ENCODE measurements at places on chromosomes 1 and 21.

DNA sequence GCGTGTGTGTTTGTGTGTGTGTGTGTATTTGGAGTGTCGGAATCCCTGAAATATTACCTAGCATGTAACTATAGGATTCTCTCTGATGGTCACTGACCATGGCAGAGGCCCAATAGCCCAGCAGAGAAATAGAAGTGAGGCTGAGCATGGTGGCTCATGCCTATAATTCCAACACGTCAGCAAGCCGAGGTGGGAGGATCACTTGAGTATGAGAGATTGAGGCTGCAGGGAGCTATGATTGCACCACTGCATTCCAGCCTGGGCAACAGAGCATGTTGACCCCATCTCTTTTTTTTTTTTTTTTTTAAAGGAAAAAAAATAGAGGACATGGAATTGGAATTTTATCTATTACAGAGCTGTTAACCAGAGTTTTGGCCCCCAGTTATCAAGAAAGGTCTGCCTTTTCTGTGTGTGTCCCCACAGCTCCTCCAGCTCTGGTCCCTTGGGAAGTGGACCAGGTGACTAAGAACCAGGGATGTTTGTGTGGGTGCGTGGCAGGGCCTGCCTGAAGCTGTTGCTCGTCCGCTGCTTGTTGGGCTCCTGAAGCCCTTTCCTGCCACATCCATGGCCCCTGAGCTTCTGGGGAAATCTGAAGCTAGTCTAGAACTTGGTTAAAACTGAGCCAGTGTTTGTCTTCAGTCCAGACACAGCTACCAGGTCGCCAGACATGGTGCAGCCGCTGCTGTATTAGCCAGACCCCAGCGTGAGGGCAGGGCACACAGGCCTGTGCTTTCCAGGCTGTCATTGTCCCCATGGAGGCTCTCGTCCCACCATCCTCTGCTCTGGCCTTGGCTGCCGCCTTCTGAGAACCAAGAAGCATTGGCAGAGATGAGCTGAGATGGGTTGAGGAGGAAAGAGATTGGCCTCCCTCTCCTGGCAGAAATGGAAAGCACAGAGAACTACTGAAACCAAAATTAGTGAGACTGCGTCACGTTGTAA lies 25.5 kb downstream of the CAPN9 start:
- DNase-seq = no peak

GRCh38 chr1:220243947-220244346 lies 28.3 kb downstream of the RAB3GAP2 start:
- DNase-seq = no peak

DNA sequence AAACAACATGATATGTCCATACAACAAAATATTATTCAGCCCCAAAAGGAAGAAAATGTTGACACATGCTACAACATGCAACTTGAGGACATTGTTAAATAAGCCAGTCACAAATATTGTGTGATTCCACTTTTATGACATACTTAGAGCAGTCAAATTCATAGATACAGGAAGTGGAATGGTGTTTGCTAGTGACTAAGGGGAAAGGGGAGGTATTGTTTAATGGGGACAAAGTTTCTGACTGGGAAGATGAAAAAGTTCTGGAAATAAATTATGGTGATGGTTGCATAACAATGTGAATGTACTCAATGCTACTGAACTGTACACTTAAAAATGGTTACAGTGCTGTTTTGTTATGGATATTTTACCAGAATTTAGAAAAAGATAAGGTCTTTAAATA lies 77.7 kb downstream of the RHOU start:
- DNase-seq = no peak

GRCh38 chr1:26991310-26992116 lies 2.0 kb upstream of the TRNP1 start:
- no peak for DNase-seq

- no peak for DNase-seq
These were observed 20.8 kb downstream of the TSEN15 start for GRCh38 chr1:184072376-184072775.

- no peak for DNase-seq
These were observed 2.6 kb downstream of the DLGAP3 start for GRCh38 chr1:34926894-34927293.

DNA sequence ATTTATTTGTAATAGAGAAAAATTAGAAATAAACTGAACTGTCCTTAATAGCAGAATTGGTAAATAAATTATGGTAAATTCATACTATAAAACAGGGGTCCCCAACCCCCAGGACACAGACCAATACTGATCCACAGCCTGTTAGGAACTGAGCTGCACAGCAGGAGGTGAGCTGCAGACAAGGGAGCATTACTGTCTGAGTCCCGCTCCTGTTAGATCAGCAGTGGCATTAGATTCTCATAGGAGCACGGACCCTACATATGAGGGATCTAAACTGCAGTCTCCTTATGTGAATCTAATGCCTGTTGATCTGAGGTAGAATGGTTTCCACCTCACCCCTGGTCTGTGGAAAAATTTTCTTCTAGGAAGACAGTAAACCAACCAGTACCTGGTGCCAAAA lies 7.5 kb downstream of the WDR47 start:
- no peak for DNase-seq

GRCh38 chr21:17513214-17514123 lies 626 bp downstream of the CXADR start:
- peak; percentile 20 for DNase-seq

DNA sequence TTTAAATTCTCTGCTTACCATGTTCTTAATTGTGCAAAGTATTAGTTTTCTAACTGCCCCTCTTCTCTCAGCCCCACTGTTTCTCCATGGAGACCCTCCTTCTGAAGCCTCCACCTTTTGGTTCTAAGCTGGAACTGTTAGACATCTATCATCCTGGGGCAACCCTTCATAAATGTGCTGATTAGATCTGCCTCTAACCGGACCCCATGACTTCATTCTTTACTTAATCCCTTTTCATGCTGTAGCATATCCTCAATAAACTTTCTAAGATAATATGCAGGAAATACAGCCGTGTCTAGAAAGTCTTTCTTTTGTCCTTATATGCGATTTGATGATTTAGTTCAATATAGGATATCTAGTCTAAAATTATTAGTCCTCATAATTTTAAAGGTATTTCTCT lies 1020.1 kb downstream of the ADGRL2 start:
- no peak for DNase-seq

GRCh38 chr21:20419772-20420171 lies 578.4 kb upstream of the NCAM2 start:
- DNase-seq = no peak

DNA sequence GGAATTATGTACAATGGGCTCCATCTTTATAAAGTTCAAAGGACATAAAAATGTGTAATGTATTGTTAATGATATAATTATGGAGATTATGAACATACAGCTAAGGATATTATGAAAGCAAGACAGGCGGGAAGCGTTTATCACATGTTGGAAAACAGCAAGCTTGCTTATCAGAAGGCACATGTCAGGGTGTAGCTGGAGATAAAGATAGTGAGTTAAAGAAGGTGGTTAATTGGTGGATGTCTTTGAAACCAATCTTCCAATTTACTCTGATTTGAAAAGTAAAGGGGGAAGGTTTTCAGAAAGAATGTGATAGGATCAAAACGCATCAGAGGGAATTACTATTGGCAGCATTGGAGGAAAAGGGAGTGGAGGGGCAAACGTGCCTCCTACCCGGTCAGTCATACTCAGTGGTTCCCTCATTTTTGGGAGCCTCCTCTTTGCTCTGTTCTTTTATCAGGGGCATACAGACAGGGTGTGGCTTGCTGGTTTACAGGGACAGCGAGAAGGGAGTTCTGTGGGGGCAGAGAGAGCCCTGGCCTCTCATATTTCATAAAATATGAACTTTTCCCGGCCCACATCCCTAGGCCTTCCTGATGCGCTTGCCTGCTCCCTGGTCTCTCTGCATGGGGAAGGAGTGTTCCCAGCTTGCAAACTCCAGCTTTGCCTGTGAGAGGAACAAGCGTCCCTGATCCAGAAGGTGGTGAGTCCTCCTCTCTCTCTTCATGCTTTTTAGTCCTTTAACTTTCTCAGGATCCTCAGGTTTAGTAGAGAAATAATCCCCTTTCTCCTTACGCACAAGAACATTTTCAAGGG lies 8.0 kb upstream of the SVBP start:
- no peak for DNase-seq

DNA sequence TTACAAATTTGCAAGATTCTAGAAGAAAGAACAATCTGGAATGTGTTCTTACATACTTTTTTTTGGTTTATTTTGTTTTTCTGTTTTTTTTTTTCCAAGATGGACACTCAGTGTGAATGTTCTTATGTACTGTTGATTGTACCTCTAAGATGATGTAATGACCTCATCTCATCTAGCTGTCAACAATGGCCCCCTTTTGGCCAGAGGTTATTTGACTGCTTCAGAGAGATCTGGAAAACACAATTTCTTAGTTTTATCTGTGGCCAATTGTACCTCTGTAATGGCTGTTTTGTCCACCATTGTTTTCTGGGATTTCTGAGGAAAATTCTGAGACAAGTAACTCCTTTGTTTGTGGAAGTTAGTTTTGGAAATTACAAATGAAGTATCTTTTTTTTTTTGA lies 38.9 kb downstream of the ST6GALNAC3 start:
- DNase-seq = no peak

- no peak for DNase-seq
These were observed 388.1 kb upstream of the VAMP3 start for GRCh38 chr1:7382971-7383370.

DNA sequence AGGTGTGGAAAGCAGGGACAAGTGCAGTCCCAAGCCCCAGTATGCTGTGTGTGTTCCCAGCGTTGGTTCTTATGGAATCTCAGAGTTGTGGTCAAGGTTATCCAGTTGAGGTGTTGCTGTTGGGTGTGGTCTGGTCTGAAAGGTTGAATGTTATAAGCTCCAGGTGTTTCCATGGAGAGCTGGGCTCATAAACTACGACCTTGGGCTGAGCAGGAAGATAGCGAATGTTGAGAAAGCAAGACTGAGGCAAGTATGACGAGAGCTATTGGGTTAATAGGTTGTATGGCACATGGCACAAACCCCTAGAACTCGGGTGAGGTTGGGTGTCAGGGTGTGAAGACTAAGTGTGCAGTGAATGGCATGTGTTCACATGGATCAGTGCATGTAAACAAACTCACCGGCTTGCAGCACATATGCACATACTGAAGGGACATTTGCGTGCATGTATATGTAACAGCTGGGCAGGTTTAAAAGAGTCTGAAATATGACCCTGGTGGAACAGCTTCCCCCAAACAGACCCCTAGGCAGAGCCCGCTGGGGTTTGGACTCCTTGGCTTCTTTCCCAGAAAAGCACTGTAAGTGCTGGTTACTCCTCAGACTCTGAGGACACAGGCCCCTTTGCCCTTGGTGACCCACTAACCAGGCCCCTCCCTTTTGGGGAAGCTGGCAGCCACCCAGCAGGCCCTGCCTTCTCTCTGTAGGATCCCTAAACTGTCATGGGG lies 117.5 kb downstream of the NAV1 start:
- no peak for DNase-seq

DNA sequence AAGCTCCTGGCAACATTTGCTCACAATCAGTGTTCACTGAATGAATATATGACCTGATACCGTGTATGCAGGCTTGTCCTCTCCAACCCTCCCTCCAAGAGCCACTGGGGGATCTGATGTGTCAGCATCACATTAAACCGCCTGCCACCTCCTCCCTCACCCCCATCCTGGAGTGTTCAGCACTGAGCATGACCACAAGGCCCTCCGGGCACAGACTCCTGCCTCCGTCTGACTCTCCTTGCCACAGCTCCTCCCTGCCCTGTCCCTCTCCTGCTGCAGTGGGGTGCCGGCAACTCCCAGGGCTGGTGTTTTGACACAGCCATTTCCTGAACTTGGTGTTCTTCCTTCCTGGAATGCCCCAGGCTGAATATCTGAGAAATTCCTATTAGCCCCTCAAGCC lies 136.7 kb downstream of the FCRL5 start:
- DNase-seq = no peak

- no peak for DNase-seq
These were observed 921.0 kb downstream of the ADGRL2 start for GRCh38 chr1:82721702-82722101.

DNA sequence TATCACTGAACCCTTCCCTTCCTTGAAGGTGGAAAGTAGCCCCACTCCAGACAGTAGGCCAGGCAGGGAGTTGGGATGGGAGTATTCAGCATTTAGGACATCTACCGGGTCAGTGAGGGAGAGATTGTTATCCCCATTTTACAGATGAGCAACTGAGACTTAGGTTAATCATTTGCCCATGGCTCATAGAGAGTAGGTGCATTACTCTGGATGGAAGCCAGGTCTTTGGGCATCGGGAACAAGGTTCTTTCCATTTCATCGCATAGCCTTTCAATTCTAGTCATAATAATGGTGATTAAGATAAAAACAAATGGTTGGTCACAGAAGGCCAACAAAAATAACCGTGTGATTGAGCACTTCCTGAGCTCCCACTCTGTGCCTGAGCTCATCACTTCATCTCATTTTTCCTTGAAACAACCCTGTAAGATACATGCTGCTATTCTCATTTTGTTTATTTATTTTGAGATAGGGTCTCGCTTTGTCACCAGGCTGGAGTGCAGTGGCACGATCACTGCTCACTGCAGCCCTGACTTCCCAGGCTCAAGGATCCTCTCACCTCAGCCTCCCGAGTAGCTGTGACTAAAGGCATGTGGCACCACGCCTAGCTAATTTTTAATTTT lies 64.8 kb downstream of the NAV1 start:
- DNase-seq = no peak

GRCh38 chr1:33743221-33743998 lies 120.5 kb upstream of the HMGB4 start:
- DNase-seq = no peak

DNA sequence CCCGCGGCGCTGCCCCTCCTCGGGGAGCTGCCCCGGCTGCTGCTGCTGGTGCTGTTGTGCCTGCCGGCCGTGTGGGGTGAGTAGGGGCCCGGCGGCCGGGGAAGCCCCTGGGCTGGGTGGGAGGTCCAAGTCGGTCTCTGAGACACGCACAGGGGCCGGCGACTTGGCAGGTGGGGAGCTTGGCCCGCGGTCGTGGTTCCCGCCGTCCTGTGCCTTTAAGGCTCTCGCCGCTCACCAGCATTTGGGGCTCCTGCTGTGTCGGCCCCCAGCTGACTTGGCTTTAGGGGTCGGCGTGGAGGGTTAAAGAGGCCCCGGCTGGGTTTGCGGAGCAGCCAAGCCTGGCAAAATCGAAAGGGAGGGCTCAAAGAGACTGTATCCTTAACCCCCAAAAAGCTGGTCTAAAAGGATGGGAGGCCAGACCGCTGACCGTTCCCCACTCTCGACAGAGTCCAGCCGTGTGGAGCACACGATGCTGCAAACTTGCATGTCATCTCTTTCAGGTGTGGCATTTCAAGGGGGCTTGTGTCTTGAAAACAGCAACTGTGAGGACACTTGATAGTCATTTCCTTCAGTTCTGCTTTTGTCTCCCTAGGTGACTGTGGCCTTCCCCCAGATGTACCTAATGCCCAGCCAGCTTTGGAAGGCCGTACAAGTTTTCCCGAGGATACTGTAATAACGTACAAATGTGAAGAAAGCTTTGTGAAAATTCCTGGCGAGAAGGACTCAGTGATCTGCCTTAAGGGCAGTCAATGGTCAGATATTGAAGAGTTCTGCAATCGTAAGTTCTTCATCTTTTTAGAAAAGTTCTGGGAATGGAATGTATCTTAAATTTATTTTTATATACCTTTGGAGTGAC lies 540 bp downstream of the CD55 start:
- DNase-seq = no peak

DNA sequence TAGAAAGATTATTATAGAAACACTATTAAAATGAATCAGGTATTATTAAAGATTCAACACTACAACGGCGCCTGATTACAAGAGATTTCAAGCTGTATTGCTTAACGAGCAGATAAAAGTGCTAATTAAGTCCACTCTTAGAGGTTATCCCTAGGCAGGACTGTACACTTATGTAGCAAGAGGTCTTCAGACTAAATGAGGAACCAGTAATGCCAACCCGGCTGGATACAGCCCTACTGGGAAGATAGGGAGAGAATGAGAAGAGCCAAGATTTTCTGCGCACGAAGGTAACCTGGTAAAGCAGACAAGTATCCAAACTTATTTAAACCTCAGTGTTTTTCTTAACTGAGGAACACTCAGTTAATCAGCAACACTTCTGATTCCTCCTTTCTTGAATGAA lies 115.7 kb upstream of the HIVEP3 start:
- DNase-seq = no peak
